ENCODE measurements at places on chromosomes 16 and 17.
A peak's percentile ranks its signal among the peaks of the same experiment; 100 is the strongest.

GRCh38 chr17:60060474-60060873 lies 18.2 kb downstream of the HEATR6 start:
- no peak for DNase-seq

DNA sequence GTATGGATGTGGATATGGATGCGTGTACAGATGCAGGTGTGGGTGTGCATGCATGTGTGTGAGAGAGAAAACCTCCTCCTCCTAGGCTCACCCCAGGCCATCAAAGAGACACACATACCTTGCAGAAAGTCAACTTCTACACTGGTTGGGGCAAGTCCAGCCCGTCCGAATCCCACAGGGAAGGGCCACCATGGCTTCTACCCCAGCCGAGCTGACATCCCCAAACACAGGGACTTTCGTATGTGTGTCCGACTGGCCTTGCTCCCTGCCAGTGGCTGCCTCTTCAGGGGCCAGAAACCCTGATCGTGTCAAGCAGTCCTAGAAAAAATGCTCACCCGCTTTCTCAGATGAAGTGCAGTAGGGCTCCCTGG lies 134.2 kb downstream of the XYLT1 start:
- DNase-seq, result no peak

- DNase-seq, result peak; percentile 75
Measured at GRCh38 chr17:17205368-17206123, 587 bp downstream of the PLD6 start.

GRCh38 chr17:6521586-6521985 lies 34.8 kb downstream of the PITPNM3 start:
- no peak for DNase-seq

- no peak for DNase-seq
Measured at GRCh38 chr17:11896199-11896598, 101.1 kb downstream of the ZNF18 start.

Measured in AG08395 (cell line).